ENCODE measurements at places on chromosomes 16 and 17.

GRCh38 chr16:76732894-76733293, 455.7 kb downstream of the CNTNAP4 start:
- no peak for DNase-seq

DNA sequence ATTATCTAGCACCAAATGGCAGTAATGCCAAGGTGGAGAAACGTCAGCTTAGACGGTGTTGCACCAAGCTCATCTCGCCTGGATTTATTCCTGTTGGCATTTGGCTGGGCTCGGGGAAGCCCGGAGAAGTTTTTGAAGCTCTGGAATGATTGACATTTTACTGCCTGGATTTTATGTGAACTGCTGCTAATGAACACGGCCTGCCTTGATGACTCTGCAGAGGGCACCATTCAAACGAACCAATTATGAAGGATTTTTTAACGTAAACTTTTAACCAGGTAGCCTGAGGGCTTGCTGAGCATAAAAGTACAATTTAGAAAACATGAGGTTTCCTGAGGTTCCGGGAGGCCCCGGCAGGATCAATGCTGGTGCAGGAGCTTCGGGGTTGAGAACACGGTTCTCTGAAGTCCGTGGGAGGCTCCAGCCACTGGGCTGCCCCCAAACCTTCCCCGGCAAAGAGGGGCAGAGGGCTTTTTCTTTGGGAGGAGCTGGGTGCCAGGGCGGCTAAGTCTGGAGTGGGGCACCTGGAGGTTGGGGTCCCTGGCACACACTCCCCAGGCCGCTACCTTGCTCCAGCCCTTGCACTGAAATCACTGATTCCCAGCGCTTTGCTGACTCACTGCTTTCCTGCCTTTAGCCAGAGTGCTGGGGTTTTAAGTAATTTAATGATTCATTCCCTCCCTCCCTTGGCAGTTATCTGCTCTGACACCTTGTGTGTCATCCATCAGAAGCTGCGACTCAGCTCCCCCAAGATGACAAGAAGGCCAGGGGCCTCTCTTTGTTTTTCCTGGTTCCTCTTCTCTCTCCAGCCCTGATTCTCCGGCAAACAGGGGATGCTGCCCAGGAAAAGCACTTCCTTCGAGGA, 161.2 kb upstream of the IRX3 start:
- DNase-seq = peak; percentile 90

DNA sequence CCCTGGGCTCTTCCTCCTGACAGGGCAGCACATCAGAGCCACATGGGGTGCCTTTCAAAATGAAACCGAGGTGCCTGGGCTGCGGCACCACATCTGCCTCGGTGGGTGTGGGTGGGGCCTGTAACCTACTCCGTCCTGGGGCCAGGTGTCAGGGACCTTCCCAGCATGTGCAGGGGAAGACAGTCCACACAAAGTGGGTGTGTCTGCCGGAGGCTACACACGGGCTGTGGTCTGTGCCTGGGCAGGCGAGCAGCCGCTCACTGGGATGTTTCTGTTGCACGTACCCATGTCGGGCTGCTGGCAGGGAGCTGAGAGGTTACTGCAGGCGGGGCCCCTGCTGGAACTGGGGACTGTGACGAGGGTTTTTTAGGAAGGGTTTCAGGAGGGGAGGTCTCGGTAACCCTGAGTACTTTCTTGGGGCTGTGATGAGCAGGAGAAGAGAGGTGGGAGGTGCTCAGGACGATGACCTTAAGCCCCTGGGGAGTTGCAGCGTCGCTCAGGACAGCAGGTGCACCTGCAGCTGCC, 351.2 kb downstream of the SEC14L1 start:
- DNase-seq = no peak

GRCh38 chr17:58344791-58345157, 7.2 kb downstream of the SUPT4H1 start:
- DNase-seq = no peak

DNA sequence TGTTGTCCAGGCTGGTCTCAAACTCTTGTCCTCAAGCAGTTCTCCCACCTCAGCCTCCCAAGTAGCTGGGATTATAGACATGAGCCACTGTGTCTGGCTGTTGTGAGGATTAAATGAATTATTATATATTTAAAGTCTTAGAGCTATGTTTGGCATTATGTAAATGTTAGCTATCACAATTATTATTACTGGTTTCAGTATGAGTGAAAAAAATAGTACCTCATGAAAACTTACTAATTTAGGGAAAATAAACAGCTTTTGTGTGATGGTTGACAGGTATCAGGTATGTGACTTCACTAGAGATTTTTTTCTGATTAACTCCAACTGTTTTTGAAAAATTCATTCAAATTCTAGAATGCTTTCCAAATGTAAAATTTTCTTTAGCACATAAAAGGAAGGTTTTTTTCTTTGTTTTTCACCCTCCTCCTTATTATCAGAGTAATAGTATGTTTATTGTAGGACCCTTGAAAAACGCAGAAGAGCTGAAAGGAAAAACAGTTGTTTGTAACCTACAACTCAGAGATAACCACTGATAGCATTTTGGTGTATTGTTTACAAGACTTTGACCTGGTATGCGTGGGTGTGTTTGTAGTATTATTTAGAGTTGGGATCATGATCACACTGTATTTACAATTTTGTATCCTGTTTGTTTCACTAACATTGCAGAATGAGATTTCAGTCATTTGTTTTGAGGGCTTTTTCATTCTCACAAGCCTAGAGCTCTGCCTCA, 13.2 kb downstream of the NLK start:
- peak; percentile 37 for DNase-seq

GRCh38 chr17:39808409-39808997, 55.6 kb downstream of the IKZF3 start:
- no peak for DNase-seq

DNA sequence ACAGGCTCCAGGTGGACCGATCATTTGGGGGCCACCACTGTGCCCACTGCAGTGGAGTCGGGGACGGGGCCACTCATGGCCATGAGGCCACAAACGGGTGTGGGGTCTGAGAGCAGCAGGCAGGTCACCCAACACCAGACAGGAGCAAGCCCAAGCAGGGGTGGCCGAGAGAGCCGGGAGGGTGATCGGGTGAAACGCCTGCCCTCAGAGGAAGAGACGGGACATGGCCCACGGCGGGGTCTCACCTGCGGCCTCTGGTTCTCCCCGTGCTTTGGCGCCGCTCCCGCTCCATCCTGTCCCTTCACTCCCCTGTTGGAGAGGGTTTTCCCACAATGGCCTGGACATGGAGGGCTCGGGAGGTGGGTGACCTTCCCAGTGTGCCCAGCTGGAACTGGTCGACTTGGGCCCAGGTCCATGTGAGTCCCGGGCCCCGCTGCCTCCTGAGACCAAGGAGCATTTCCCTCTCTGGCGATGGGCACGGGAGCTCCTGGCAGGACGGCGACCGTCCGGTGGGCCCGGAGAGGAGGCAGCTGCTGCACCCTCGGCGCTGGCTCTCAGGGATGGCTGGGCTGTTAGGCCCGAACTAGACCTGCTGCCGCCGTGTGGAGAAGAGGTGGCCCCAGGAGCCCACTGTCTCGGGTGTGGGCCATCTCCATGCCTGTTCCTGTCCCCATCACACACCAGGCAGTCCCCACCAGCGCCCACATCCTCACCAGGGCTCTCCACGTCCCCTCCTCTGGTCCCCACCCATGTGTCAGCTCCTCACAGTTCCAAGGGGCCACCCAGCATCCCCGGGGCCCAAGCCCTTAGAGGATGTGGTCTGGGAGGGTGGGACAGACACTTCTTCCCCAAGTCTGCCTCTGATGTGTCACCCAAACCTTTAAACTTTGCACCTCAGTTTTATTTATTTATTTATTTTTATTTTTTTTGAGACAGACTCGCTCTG, 13.4 kb upstream of the BAHCC1 start:
- no peak for DNase-seq

- no peak for DNase-seq
Observed at GRCh38 chr16:54602666-54603065, 316.1 kb upstream of the IRX3 start.

GRCh38 chr16:80066805-80067580, 466.5 kb upstream of the MAF start:
- DNase-seq = no peak
